ENCODE measurements at places on chromosomes 3 and 15.

- no peak for DNase-seq
Measured at GRCh38 chr3:181383201-181383600, 328.5 kb upstream of the SOX2 start.

GRCh38 chr3:189890496-189890895 is 230.2 kb downstream of the P3H2 start:
- DNase-seq, result no peak

- no peak for DNase-seq
Measured at GRCh38 chr3:186386883-186387560, 25.0 kb upstream of the DGKG start.

DNA sequence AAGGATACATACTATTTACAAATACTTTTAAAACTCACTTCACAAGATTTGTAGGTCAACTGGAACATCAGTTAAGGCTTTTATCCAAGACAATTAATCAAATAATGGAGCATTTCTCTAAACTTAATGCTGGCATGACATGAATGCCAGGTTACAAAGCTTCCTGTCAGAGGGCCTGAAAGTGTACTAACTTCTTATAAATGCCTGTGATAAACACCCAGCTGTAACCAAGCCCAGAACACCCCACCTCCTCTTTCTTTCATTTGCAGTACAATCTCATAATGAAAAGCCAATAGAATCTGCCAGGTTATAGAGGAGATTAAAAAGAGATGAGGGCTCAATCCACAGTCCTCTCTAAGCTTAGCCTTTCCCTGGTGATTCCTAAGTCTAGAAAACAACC is 214.4 kb downstream of the OSBPL10 start:
- DNase-seq, result no peak

- DNase-seq, result no peak
Measured at GRCh38 chr3:8441969-8442559, 59.6 kb upstream of the LMCD1 start.

DNA sequence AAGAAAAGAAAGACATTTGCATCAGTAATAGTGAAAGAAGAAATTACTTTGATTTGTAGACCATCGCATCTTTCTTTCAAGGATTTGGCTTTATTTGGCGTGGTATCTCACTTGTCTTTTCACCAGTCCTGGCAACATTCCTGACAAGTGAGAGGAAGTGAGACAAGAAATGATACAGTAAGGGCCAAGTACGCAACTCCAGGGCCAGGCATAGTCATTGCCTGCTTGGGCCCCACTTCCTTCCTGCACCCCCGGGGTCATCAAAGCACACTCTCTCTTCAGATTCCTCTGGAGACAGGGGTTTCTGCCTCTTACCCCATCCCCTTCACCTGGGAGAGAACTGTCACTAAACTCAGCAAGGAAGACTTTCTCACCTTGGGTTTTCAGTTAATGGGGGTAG is 55.1 kb downstream of the CD47 start:
- DNase-seq, result no peak

DNA sequence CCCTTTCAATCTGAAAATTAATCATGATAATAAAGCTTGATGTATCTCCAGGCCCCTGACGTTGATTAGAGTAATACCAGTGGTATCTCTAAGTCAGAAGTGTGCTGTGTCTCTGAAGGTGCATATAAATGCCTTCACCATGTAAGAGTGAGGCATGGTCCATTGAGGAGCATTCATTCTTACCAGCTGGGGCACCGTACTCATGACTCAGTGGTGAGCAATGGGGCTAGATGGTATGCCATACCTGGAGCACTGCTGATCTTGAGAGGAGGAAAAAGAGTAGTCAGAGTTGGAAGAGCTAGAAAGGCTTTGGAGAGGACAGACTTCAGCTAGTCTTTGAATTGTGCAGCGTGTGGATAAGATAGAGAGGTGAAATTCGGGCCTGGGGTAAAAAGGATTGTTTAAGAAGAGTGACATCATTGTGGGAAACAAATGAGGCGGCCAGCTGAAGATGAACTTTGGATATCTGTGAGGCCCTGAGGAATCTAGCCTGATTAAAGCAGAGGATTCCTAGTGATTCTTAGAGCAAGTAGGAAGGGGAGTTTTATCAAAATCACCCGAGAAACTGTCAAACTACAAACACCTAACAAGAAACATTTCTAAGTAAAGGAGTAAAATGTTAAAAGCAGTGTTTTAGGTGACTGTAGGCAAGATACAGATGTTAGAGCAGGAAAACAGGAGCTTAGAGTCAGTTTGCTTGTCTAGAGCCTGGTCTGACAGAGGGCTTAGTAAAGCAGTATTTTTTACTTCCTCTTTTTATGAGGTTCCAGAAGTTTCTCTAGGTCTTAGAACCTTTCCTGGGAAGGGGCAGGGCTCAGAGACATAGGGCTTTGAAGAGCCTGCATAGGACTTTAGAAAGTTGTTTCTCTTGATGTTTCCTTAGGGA is 13.6 kb downstream of the TMOD3 start:
- DNase-seq, result no peak
